Naive thymus-derived CD8-positive, alpha-beta T cell (primary cell): ENCODE measurements at places on chromosomes 2 and 18.

DNA sequence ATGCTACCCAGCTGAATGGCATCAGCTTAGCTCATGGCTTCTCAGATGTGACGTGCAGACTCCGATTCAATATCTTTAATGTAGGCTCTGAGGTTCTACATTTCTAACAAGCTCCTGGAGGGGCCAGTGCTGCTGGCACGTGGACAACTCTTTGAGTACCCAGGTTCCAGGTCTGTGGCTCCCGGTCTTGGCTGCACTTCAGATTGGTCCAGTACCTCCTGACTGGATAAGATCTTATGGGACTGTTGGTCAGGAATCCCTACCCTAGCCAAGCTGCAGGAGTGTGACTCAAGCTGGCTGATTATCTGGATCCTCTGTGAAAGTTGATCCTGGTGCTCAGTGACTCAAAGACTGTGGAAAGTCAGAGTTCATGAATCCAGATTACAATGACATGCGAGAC lies 222.1 kb downstream of the ANKRD30B start:
- no peaks in the 10 kb centered on the region for H3K36me3 ChIP-seq
- no peak overlapping the region for H3K4me3 ChIP-seq
- no peak for DNase-seq
- no peaks in the 10 kb centered on the region for H3K4me1 ChIP-seq
- no peaks in the 10 kb centered on the region for H3K27me3 ChIP-seq

DNA sequence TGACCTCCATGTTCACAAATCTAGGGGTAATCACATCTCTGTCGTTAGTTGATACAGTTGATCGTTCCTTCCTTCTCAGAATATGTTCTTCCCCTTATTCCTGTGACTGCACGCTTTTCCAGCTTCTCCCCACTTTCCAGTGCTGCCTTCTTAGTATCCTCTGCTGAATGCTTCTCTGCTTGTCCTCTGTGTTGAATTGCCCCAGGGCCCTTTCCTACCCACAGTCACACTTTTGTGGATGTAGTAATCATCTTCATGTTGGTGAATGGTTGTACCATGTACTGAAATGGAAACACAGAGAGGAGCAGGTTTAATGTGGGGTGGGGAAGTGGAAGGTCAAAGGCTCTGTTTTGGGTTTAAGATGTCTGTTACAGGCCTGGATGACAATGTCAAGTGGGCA lies 47.2 kb downstream of the EML6 start:
- H3K27ac ChIP-seq: no peak overlapping the region
- H3K36me3 ChIP-seq: no peaks in the 10 kb centered on the region
- DNase-seq: no peak
- H3K4me3 ChIP-seq: no peak overlapping the region

DNA sequence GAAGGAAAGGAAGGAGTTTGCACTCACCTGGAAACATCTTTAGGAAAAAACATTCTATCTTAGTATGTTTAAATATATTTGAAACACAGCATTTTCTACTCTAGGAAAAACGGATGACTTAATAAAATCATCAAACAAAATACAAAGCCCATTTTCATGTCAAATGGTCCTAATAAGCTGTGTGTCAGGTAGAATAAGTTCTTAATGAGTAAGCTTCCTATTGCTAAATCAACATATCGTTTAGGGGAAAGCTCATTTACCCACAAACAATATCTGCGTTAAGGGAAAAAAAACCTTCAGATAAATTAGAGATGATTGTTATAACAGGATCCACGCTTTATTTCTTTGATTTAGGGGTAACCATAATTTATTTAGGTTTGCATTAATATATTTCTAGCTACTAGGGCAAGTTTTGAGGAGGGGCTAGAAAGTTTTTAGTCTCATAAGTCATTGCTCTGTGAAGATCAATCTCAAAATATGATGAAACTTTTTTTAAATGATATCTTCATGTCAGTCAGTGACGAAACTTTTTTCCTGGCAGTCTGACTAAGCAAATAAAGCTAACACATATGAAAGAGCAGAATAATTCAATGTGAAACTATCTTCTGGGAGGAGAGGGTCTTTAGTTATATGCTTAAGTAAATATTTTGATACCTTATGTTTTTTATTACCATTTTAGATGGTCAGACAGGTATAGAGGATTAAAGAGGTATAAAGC lies 147.1 kb downstream of the WDSUB1 start:
- H3K27me3 ChIP-seq: peaks cover 3% of the 10 kb centered on the region
- no peak for DNase-seq
- no peak overlapping the region for H3K27ac ChIP-seq
- peaks cover 2% of the 10 kb centered on the region for H3K4me1 ChIP-seq
- no peaks in the 10 kb centered on the region for H3K36me3 ChIP-seq

DNA sequence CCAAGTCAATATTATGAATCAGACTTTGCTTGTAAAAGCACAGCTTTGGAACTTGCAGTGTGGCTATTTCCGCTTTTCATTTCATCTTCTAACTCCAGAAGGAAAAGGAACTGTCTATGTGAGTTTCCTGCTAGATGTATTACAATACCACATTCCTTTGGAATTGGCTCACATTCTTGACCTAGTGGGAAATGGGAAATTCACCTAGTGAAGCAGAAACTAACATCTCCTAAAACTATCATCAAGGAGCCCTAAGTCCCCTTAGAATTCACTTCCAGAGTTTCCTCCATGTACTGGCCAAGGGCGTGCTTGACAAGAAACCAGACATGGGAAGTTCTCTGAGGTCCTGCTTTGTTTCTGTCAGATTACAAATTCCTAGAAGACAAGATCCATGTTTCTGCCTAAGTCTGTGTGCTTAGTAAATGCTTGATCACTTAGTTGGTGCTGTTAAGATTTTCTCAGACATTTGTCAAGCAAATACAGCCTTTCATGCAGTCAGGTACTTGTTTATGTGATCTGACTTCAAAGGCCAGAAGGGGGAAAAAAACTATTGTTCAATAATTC lies 275.7 kb upstream of the FN1 start:
- H3K27me3 ChIP-seq: peaks cover 2% of the 10 kb centered on the region
- DNase-seq: no peak
- no peaks in the 10 kb centered on the region for H3K36me3 ChIP-seq
- H3K27ac ChIP-seq: no peak overlapping the region
- H3K4me1 ChIP-seq: no peaks in the 10 kb centered on the region

DNA sequence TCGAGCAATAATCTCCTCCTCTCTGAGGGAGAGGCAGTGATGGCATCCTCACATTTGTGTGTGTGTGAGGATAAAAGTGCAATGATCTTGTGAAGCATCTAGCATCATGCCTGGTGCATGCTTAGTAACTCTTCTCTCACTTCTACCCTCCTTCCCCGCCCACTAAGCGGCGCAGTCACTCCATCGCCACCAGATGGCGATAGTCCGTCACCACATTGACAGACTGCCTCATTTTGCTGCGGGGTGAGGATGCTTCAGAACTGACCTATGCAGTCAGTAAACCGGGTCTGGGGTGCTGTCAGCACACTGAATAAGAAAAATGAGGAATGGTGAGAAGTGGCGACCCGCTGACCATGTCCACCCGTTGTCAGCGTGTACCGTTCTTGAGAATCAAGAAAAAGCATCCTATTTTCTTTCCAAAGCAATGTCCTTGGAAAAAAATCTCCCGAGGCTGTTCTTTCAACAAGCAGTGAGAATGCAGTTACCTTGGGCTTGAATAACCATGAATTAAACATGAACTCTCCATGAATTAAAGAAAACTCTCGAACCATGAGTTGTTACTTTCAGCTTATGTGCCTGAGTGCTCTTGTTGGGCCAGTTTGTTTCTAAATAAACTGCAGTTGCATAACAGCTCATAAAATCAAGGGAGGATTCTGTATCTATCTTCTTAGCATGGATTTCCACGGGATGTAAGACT lies 37.3 kb upstream of the TMEM177 start:
- no peak overlapping the region for H3K27ac ChIP-seq
- no peak overlapping the region for H3K4me3 ChIP-seq
- no peaks in the 10 kb centered on the region for H3K36me3 ChIP-seq
- H3K27me3 ChIP-seq: peaks cover 4% of the 10 kb centered on the region
- peak; percentile 61 for DNase-seq

GRCh38 chr2:144030791-144031190 lies 489.1 kb downstream of the ZEB2 start:
- no peaks in the 10 kb centered on the region for H3K4me1 ChIP-seq
- H3K27me3 ChIP-seq: no peaks in the 10 kb centered on the region
- peaks cover 15% of the 10 kb centered on the region for H3K36me3 ChIP-seq

DNA sequence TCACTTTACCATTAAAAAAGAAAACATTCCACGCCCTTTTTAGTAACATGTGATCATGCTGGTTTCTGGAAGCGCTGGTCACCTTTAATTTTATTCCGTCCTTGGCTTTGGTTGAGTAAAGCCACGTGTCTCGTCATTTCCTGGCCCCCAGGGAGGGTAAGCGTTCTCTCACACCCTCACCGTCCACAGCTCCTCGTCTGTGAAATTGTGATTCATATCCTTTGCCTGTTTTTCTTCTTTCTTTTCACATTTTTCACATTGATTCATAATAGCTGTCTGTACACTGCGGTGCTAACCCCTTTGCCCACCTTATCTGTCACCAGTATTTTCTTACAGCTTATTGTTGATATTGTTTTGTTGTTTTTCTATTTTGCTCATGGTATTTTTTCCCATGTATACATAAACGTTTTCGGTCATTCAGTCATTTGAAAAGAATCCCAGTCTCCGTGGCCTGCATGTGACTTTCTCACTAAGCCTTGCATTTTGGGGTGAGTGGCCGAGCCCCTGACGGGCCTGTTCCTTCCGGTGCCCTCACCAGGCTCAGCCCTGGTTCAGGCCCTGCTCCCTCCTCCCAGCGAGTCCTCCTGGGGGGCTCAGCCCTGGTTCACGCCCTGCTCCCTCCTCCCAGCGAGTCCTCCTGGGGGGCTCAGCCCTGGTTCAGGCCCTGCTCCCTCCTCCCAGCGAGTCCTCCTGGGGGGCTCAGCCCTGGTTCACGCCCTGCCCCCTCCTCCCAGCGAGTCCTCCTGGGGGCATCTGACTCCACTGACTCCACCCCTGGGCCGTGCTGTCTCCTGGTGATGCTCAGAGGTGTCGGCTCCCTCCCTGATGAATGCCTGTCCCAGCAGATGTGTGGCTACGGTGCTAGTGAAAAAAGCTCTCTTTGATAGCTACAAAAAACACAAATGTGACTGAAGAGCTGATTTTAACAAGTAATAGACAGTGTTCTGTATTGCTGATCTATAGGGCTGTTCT lies 249.7 kb upstream of the PXDN start:
- H3K27ac ChIP-seq: no peak overlapping the region
- no peaks in the 10 kb centered on the region for H3K36me3 ChIP-seq
- peaks cover 24% of the 10 kb centered on the region for H3K4me1 ChIP-seq
- no peak for DNase-seq

DNA sequence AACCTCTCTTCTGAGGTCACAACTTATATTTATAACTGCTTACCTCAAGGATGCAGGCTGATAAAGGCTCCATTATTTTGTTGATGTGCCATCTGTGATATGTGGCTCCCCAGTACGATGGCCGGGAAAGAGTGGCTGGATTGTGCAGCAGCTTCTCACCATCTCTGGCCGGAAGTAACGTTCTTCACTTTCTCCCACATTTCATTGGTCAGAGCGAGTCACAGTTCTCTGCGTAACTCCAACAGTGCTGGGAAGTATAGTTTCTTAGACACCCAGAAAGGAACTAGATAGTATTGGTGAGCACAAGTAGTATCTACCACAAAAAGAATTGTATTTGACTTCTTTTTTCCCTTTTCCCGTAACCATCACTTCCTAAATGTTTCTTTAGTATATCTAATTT lies 28.7 kb downstream of the ZSWIM2 start:
- H3K27me3 ChIP-seq: no peaks in the 10 kb centered on the region
- H3K27ac ChIP-seq: no peak overlapping the region
- H3K4me3 ChIP-seq: no peak overlapping the region
- no peaks in the 10 kb centered on the region for H3K4me1 ChIP-seq

DNA sequence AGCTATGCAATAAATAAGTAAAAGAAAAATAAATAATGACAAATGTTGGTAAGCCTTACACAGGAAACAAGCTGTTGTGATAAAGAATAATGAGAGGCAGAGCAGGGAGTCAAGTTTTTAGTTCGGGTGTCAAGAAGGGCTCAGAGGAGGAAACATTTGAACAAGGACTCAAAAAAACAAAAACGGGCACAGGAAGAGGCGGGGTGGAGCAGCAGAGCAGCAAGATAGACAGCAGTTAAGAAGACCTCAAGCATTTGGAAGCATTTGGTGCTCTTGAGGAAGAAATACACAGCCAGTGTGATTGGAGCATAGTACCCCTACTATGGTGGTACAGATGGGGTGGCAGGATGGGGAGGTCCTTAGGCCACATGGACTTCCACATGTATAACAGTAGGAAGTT lies 2.8 kb downstream of the TMEM169 start:
- no peaks in the 10 kb centered on the region for H3K36me3 ChIP-seq
- H3K4me1 ChIP-seq: peaks cover 65% of the 10 kb centered on the region
- DNase-seq: no peak
- H3K27me3 ChIP-seq: no peaks in the 10 kb centered on the region
- H3K27ac ChIP-seq: peak overlapping the region; percentile 88

- H3K4me3 ChIP-seq: no peak overlapping the region
- DNase-seq: no peak
- peaks cover 19% of the 10 kb centered on the region for H3K27me3 ChIP-seq
- no peak overlapping the region for H3K27ac ChIP-seq
Observed at GRCh38 chr2:236901956-236902355, 183.7 kb upstream of the COPS8 start.

GRCh38 chr2:15577071-15577735 lies 14.5 kb upstream of the DDX1 start:
- H3K36me3 ChIP-seq: no peaks in the 10 kb centered on the region
- peaks cover 10% of the 10 kb centered on the region for H3K27me3 ChIP-seq
- H3K4me3 ChIP-seq: no peak overlapping the region
- H3K4me1 ChIP-seq: no peaks in the 10 kb centered on the region
- no peak overlapping the region for H3K27ac ChIP-seq

GRCh38 chr2:217090024-217090473 lies 230.2 kb upstream of the TNP1 start:
- H3K27me3 ChIP-seq: no peaks in the 10 kb centered on the region
- H3K4me3 ChIP-seq: peak overlapping the region; percentile 59
- peaks cover 2% of the 10 kb centered on the region for H3K4me1 ChIP-seq
- no peak for DNase-seq
- no peaks in the 10 kb centered on the region for H3K36me3 ChIP-seq
- H3K27ac ChIP-seq: no peak overlapping the region

DNA sequence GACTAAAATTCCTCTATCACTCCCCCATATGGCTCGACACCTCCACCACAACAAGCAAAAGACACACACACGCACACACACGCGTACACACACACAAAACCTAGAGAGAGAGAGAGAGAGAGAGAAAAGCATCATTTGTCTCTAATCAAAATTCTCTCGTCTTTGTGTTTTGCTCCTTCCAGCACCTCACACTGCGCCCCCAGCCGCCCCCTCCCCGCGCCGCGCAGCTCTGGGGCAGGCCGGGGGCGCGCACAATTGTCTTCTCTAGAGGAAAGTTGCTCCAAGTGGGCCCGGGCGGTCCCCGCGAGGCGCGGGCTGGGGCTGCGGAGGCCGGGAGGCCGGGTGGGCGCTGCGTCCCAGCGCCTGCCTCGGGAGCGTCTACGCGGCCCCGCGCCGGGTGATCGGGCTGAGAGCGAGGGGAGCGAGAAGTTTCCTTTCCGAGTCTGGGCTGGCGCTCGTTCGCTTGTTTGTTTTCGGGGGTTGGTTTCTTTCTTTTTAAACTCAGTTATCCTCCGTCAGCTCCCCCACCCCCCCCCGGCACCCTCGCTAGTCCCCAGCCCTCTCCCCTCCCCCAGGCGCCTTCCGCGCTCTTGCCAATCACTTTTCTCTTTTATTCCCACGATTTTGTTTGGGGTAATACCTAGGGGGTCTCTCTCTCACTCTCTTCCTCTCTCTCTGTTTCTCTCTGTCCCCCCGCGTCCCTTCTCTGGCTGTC lies 4.1 kb downstream of the ZEB2 start:
- DNase-seq: no peak
- peak overlapping the region; percentile 61 for H3K4me3 ChIP-seq
- H3K4me1 ChIP-seq: peaks cover 10% of the 10 kb centered on the region
- H3K36me3 ChIP-seq: peaks cover 4% of the 10 kb centered on the region
- H3K27ac ChIP-seq: peak overlapping the region; percentile 93
- peaks cover 47% of the 10 kb centered on the region for H3K27me3 ChIP-seq
